ENCODE measurements at places on chromosomes 16 and 17.
A peak's percentile ranks its signal among the peaks of the same experiment; 100 is the strongest.

GRCh38 chr17:9790889-9791876, at the start of gene DHRS7C:
DHRS7C (minus strand) TSS chr17:9791592; CDS start chr17:9791284, 308 bp downstream.
- DNase-seq = no peak

DNA sequence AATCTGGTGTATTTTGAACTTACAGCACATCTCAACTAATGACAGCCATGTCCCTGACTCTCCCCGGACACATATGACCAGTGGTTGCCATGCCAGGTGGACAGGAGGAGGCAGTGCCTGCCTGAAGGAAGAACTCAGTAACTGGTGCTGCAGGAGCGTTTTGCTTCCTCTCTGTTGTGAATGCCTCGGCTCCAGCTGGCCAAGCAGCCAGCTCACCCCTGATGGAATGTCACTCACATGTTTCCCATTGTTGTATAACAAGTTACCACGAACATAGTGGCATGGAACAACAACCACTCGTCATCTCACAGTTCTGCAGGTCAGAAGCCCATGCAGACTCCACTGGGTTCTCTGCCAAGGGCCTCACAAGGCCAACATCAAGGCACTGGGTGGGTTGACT, 20.1 kb upstream of the IRF8 start:
- DNase-seq = no peak

DNA sequence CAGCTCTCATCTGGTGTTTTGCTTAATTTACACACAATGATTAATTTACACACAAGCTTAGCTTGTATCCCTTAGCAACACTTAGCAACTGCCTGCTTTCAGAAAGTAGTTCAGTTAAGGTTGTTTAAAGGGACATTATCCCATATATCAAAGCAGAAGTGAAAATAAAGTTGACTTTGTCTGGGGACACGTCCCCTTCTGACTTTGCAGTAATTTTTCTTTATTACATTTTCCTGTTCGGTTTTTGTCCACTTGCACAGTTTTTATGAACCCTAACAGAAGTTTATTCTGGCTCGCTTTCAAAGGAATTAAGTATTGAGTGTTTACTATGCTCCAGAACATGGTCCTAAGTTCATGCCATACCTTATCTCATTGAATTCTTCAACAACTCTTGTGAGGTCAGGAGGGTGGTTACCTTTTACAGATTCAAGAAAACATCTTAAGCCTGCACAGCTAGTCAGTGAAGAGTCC, 41.5 kb downstream of the ARHGAP44 start:
- DNase-seq = no peak

DNA sequence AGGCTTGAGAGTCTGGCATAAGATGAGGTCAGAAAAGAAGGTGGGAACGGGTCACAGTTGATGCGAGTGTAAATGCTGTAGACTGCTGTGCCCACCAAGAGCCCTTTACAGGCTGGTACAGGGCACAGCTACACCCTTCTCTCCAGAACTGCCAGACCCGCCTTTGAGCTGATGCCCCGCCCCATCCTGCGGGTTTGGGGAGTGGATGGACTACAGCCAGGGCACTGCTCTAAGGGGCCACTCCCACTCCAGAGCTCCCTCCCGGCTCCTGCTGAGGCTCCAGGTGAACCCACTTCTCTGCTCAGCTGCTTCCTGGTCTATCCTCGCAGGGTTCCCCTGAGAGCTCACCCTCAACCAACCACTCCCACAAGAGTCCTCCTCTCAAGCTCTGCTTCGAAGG, 12.3 kb downstream of the MEIOB start:
- no peak for DNase-seq

- DNase-seq = peak; percentile 56
Measured at GRCh38 chr17:76585033-76585648, 519 bp downstream of the ST6GALNAC2 start.

DNA sequence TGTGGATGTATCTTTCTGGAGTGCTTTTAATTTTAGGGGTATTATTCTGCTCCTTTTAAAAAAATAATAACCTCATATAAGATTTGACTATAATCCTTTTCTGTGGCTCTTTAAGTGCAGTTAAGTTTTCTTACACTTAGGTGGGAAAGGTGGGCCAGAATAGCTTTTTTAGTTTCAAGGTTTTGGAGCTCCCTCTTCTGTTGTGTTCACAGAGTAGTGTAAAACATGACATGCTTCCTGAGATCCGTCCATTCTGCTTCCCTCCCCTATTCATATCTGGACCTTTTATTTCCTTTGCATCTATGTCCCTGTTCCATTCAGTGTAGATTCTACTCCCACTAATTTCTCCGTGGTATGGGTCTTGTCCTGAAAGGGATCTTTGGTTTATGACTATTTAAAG, 12.8 kb downstream of the LRRC36 start:
- no peak for DNase-seq

GRCh38 chr17:41792845-41793783, 6.6 kb upstream of the JUP start:
- peak; percentile 30 for DNase-seq

- DNase-seq = no peak
Measured at GRCh38 chr17:70319516-70319915, 150.2 kb downstream of the KCNJ2 start.

DNA sequence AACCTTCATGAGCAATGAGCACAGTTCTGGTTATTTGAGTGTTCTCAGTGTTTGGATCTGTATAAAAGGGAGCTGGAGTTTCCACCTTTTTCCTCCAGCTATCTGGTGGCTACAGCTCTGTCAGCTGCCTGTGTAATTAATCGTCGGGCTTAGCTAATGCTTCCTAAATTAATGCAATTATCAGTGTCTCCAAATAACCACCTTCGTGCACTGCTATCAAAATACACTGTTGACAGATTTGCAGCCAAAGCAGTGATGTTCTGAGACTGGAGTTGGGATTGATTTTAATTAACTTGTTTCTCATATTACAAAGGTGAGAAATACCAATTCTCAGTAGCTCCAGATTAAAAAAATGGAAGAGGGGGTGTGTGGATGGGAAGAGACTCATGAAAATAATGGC, 325.8 kb downstream of the CBLN1 start:
- DNase-seq = no peak

GRCh38 chr17:20083156-20083859, 74.1 kb downstream of the SPECC1 start:
- DNase-seq = no peak

GRCh38 chr17:37182786-37183465, 192.9 kb upstream of the C17orf78 start:
- DNase-seq = no peak

DNA sequence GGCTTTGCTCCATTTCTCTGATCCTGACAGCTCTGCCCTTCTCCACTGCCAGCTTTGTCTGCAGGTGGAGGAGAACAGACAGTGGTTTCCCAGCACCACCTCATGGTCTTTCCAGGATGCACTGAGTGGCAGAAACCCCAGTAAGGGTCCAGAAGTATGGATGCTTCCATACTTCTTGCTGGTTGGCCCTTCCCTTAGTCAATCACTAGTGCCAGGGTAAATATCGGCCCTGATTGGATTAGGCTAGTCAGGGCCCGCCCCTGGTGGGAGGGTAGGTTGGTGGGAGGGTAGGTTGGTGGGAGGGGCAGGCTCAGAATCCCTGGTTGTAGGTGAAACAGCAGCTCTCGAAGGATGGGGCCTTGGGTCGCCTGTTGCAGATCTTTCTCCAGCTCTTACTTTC, 10.2 kb downstream of the RNF213 start:
- peak; percentile 45 for DNase-seq

- DNase-seq = no peak
Measured at GRCh38 chr16:23920446-23920845, 84.7 kb downstream of the PRKCB start.

DNA sequence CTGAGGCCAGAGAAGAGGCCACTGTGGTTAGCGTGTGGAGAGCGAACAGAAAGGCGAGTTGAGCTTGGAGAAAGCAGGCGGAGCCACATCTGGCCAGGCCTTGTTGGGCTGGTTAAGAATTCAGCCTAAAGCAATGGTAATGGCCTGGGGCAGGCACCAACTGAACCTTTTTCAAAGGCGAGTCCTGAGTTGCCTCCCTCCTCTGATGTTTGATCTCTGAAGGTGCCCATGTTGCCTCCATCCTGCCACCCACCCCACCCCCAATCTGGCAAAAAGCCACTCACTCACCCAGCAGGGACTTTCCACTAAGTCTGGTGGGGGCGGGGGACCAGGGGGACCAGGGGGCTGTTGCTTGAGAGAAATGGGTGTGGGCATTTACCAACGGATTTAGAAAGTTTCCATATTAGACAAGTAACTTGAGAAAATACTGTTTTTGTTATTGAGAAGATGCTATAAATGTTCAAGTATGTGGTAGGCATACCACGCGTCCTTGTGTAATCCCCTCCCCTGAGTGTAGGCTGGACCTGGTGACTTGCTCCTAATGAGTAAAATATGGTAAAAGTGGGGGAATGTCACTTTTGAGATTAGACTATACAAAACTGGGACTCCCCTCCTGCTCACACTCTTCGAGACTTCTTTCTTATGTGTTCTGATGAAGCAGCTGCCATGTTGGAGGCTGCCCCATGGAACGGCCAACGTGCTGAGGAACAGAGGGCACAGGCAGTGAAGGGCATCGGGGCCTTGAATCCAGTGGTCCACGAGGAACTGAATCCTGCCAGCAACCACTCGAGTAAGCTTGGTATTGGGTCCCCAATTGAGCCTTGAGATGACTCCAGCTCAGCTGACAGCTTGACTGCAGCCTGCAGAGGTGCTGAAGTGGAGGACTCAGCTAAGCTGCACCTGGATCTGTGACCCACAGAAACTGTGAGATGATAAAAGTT, 29.9 kb upstream of the TNS4 start:
- DNase-seq = no peak
